ENCODE measurements at places on chromosomes 6 and 20.
A peak's percentile ranks its signal among the peaks of the same experiment; 100 is the strongest.

- no peak for DNase-seq
Observed at GRCh38 chr6:166490671-166491500, 95.6 kb downstream of the RAMACL start.

GRCh38 chr20:50276119-50277063 lies 85.8 kb downstream of the CEBPB start:
- DNase-seq, result no peak

- DNase-seq, result no peak
Observed at GRCh38 chr20:5535125-5535756, 215.0 kb upstream of the SHLD1 start.

- no peak for DNase-seq
Observed at GRCh38 chr6:84050408-84050807, 16.8 kb downstream of the MRAP2 start.

DNA sequence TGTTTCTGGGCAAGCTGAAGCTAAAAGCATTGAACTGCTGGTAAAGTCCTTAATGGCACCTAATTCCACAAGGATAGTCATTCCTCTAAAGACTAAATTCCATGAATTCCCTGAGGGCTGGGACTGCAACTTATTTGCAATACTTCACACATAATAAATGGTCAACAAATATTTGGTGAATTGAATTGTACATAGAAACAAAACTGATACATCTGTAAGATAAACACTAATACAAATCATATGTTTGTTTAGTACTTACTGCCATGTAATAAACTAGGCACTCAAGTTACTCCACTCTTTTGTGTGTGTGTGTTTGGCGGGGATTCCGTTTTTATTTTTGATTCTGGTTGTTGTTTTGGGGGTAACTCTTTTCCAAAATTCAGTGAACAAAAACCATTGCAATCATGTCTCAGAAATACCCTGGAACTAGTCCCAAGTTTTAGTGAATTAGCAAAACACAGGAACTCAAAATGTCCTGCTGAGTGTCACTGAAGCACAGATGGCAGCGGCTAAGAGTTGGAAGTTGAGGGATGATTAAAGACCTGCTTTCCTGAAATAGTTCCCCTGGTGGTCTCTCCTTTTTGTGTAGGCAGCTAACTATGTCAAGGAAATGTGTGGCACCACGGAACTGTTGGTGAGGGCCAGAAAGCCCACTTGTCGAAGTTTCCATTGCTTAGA lies 74.8 kb upstream of the SNRPB2 start:
- DNase-seq, result no peak

GRCh38 chr20:62230276-62230675 lies 8.0 kb upstream of the OSBPL2 start:
- DNase-seq, result no peak

- DNase-seq, result no peak
Observed at GRCh38 chr6:46642928-46643751, 9.5 kb downstream of the CYP39A1 start.

DNA sequence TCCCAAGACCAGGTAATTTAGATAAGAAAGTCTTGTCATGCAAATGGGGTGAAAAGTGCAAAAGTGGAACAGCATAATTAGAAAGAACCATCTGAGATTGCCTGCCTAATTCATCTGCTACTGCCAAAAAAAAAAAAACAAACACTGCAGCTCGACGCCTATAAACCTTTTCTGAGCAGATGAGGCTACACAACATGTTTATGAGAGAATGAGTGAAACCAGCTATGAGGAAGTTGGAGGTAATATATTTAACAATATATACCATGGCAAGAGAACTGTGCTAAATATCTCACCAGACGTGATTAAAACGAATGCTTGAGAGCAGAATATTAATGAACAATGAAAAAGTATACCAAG lies 50.0 kb downstream of the LAMA4 start:
- DNase-seq, result no peak

GRCh38 chr20:18004384-18005031 lies 35.7 kb downstream of the MGME1 start:
- no peak for DNase-seq

GRCh38 chr20:58621906-58622548 lies 29.1 kb upstream of the STX16 start:
- DNase-seq, result no peak

DNA sequence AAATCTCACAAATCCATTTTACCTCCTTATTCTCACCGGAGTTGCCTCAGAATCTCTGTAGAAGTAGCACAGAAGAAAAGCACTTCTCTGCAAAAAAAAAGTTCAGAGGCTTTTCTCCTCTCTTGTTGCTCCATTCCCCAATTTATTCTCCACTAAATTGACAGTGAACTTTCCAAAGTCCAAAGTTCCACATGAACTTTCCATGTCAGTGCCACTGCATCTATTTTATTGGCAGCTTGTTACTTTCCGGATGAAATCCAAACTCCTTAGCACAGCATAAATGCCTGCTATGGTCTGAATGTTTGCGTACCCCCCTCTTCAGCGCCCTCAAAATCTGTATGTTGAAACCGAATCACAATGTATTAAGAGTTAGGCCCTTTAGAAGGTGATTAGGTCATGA lies 77.0 kb upstream of the MAP7 start:
- no peak for DNase-seq

GRCh38 chr6:46876126-46876525 lies 45.6 kb downstream of the ADGRF5 start:
- no peak for DNase-seq

DNA sequence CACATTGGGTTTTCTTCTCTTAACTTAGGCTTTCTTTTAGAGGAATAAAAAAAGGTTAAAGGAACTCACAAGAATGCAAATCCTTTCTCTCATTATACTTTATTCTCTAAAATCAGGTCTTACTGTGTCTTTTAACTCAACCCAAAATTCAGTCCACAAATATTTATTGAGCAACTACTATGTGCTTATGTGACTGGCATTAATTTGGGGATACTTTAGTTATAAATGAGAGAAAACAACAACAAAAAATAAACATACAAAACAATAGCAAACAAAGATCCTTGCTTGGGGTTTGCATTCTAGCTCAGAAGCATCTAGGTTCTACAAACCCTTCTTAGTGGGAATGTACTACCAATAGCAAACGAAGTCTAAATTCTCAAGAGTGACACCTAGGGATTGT lies 266.2 kb downstream of the UTRN start:
- DNase-seq, result no peak

- DNase-seq, result no peak
Observed at GRCh38 chr6:30149234-30149633, 11.8 kb downstream of the TRIM10 start.

- DNase-seq, result no peak
Observed at GRCh38 chr6:157707576-157707975, 115.5 kb upstream of the SNX9 start.

- no peak for DNase-seq
Observed at GRCh38 chr20:37775200-37775599, 81.4 kb downstream of the CTNNBL1 start.

DNA sequence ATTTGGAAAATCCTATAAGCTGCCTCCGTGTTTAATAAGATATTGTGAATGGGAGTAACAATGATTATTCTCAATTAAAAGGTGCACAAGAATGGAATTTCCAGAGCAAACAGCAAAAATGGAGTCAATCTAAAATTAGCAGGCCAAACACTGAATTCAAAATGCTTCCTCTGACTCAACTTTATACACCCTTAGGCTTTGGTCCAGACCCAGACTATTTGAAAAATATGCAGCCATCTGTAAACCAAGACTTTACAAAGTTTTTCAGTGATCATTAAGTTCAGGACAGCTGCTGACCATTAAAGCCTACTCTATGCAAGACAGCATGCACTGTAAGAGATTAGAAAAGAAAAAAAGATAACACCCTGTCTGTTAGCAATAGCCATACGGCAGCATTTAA lies 39.4 kb upstream of the CCN6 start:
- DNase-seq, result no peak

- DNase-seq, result no peak
Observed at GRCh38 chr6:5424726-5425125, 163.4 kb downstream of the FARS2 start.

- DNase-seq, result no peak
Observed at GRCh38 chr20:32067234-32067821, 15.3 kb downstream of the HCK start.

DNA sequence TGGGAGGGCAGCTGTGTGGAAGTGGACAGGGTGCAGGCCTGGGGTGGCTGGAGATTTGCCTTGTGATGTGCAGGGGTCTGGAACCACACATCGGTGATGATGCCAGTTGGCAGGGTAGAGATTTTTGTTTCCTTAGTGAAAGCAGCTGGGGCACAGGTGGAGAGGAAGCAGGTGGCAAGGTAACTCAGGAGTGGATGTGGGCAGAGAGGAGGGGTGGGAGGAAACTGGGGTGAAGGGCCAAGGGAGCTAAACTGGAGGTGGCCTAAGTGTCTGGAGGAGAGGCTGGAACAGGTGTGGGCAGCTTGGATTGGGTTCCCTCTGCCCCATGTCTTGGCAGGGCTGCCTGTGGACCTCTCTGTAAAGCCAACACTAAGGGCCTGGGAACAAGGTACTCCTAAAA lies 4.7 kb upstream of the SCUBE3 start:
- no peak for DNase-seq

- DNase-seq, result peak; percentile 21
Observed at GRCh38 chr20:44092551-44093248, 94.3 kb downstream of the JPH2 start.

DNA sequence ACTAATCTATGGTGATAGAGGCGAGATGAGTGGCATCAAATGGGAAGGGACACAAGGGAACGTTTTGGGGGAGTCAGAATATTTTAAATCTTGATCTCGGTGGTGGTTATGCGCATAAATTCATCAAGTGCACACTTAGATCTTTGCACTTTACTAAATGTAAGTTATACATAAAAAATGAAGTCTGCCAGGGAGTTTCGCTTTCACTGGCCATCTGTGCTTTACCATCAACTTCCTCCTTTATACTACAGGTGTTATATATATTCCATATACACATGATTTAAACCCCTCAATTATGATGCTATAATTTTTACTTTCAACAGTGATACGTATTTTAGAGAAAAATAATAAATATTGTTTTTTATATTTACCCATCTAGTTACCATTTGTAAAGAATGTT lies 97.6 kb upstream of the AKIRIN2 start:
- DNase-seq, result no peak

DNA sequence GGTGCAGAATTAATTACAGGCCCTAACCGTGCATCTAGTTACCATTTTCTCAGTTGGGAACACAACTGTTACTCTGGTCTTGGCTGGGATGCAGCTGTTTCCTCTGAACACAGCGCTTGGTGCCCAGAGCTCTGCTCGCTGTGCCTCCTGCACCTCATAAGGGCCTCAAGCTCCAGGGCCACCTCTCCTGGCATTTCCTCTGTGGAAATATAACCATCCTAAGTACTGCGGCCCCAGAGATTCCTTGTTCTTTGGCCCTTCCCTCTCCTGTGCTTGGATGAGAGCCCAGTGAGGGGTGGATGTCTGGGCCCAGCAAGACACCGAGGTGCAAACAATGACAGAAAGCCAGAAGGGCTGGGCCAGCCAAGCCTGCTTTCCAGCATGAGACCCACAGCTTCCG lies 169.9 kb upstream of the CST7 start:
- DNase-seq, result no peak

DNA sequence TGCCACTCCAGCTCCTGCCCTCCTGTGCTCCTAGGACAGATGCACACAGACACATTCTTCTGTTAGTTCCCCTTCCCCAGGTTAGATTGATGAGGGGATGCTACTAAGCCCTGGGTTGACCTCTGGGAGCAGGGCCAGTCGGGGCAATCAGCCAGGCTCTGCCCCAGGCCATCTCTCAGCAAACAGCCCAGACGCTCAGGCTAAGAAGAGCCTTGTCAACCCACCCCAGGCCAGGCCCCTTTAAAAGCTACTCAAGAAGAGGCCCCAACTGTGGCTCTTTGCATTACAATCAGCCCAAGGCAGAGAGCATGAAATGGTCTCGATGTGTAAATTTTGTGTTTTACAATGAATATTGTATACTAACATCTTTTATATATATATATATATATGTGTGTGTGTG lies 107.4 kb downstream of the TFAP2A start:
- DNase-seq, result no peak

DNA sequence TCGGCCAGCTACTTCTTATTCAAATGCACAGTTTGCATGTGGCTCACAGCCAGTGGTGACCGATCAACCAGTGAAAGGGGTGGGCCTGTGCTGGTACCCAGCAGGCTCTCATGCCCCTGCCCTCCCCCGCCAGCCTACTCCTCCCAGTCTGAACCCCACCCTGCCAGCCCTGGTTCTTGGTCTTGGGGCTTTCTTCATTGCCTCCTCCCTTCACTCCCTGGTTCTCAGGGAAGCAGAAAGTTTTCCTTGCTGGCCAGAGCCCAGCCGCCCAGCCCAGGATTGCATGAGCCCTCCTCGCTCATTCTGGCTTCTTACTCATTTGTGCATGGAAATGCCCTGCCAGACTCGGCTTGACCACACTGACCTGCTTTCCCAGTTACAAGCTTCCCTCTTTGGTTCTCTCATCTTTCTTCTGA lies 40.8 kb downstream of the KCNK17 start:
- DNase-seq, result no peak

DNA sequence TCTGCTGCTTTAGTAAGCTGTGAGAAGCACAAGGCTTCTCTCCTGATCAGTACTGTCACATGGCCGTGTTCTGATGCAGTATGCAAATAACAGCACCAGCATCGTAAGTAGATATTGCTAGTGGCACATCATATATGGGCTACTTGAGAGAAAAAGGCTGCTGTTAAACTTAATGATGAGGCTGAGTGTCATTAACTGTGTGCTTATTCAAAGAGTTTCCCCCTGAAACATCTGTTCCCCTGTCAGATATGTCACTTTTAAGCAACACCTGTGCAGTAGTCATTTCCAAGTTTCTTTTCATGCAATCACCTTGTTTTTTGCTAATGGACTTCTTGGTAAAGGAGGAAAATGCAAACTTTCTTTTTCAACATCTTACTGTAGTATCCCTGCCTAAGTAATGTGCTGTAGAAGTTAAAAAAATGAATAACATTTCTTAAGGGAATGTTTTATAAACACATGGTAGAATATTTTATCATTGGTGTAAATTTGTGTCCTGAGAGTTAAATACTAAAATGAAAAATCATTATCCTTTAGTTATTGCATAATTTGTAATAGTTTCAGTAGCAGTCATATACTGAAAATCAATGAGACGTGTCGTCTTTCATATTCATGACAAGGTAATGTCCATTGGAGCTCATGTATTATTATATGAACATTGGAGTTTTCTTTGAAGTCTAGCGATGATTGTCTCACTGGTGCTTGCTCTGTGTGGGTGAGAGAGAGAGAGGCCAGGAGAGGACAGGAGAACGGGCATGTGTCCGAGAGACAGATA lies 366.3 kb downstream of the CDKAL1 start:
- DNase-seq, result no peak

GRCh38 chr6:119348096-119348747 lies 1.3 kb downstream of the MAN1A1 start:
- peak; percentile 31 for DNase-seq

DNA sequence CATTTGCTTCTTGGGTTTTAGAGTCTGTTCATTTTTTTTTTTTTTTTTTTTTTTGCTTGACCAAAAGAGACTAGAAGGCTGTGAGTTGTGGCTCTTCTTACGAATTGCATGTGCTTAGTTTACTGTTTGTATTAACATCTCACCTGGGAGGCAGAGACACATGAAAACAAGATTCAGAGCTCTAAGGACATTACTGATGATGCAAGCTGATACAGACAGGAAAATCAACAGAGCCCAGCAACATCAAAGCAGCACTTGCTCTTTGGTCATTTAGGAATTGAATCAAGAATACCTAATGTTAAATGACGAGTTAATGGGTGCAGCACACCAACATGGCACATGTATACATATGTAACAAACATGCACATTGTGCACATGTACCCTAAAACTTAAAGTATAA lies 55.7 kb upstream of the HS3ST5 start:
- no peak for DNase-seq
